ENCODE measurements at places on chromosomes 1 and 21. TPM values are rescaled to one million over a fixed set of nuclear protein-coding genes. Genes with fewer than 3 reads are reported as not detected.

DNA sequence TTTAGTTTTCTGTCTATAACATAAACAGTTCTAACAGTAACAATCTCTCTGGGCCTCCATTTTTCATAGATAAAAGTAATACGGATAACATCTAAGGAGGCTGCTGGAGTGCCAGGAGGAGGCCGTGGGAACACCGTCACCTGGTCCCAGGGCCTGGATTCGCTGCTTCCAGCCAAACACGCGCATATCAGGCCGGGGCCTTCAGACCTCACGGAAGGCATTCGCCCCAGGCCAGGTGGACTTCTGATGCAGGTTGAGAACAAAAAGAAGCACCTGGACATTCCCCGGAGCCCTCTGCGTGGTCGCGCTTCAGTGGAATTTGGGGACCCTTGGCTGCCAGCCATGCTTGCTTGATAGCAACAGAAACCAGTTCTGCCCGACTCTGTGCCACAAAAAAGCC lies 113.1 kb upstream of the GUCA2B start:
- no peak for DNase-seq

DNA sequence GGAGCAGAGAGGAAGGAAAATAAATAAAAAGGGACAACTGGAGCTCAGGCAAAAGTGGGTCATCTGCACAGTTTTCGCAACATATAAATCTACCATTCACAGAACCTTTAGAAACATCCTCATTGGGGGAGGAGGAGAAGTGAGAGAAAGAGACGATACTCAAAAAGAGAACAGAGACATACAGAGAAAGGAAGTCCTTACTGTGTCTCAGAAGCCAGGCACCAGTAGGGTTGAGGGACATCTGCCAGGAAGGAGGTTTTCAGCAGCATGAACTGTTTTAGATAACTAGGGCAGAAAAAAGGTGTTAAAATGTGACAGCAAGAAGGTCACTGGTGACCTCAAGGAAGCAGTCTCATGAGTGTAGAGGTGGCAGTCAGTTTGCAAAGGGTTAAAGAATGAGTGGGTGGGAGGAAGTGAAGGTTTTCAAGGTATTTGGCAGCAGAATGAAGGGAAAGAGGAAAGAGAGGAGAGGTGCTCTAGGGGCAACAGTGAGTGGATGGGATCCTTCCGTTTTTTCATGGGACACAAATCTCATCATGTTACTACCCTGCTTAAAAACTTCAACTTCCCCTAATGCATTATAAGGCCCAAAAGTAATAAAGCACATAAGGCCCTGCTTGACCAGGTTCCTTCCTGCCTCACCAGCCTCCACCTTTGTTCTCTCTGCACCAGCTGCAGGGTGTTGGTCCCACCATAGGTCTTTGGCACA lies 9.5 kb downstream of the JAK1 start:
- no peak for DNase-seq

DNA sequence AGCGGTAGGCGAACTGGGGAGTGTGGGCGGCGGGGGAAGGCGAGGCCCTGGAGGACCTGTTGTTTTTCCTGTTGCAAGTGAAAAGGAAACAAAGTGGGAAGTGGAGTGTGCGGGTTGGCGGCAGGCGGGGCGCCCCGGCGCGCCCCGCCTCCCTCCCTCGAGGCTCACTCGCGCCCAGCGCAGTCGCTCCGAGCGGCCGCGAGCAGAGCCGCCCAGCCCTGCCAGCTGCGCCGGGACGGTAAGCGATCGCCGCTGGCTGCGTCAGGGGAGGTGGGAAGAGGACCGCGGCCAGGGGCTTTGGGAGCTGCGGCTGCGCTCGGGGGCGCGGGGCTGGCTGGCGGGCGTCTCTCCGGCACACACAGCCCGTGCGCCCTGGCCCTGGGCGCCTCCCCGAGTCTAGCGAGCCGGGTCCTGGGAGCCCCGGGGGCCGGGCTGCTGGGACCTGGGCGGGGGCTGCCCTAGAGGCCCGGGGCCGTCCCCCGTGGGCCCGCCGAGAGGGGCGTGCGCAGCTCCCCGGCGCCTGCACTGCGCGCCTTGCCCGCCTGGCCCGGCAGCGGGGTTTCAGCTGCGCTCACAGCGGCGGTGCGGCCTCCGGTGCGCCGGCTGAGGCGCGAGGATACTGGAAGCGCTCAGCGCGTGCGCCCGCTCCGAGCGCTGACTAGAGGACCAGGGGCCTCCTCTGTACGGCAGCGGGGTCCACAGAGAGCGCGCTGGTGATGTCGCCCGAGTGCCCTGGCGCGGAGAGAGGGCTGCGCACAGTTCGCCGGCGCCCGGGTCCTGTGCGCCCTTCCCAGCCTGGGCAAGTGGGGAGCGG lies at the start of gene PIK3CD:
Gene PIK3CD, plus strand, starts transcription at position 167 of the 814 bp plus-strand sequence. CDS start 58,725 bp downstream, outside the sequence.
- DNase-seq, result peak; percentile 57

Gene LCE1A
- not detected for total RNA-seq

DNA sequence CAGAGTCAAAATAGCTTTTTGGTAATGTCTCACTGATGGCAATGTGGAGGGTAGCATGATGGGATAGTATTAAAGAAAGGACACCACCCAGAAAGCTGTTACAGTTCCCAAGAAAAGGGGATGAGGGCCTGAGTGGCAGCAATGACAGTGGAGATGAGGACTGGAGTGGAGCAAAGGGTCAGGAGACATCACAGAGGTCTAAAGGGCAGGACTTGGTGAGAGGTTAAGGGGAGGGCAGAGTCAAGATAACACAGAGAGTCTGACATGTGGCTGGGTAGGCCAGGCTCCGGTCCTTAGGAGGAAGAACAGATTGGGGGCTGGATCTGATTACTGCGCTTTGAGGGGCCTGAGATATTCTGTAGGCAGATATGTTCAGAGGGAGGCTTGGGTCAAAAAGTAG lies 19.3 kb downstream of the ELF3 start:
- DNase-seq, result no peak

GRCh38 chr1:36309397-36309796 lies 3.2 kb downstream of the SH3D21 start:
- no peak for DNase-seq

- no peak for DNase-seq
Measured at GRCh38 chr1:218969006-218969405, 204.7 kb upstream of the LYPLAL1 start.

GRCh38 chr1:226787071-226787470 lies 48.0 kb upstream of the ITPKB start:
- DNase-seq, result no peak

DNA sequence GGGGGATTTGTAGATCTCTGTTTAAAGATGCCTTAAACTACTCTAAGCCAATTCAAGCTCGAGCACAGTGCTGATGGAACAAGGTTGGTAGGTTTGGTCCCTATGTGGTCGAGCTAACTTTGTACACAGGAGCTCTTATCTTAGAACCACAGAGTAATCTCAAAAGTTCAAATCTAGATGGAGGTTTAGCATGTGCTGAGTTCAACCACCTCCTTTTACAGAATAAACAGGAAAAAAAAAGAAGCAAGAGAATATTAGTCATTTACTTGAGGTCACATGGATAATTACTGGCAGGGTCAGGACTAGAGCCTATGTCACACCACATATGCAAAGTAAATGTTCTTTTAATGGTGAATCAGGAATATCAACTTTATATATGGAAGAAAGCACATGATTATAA lies 86.2 kb downstream of the DTL start:
- no peak for DNase-seq

DNA sequence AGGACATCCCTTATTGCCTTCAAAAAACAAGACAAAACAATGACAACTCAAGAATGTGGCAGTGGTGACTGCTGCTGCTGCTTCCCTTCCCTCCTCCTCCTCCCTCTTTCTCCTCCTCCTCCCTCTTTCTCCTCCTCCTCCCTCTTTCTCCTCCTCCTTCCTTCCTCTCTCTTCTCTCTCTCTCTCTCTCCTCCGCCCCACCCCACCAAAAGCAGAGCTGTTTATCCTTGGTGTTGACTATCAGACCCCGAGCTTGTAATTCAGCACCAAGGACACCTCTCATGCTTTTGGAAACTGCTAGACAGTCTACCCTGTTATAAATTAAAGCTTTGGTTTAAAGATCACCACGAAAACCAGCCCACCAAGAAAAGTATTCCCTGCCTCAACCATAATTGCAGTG lies 72.4 kb upstream of the IFNAR2 start:
- DNase-seq, result no peak

DNA sequence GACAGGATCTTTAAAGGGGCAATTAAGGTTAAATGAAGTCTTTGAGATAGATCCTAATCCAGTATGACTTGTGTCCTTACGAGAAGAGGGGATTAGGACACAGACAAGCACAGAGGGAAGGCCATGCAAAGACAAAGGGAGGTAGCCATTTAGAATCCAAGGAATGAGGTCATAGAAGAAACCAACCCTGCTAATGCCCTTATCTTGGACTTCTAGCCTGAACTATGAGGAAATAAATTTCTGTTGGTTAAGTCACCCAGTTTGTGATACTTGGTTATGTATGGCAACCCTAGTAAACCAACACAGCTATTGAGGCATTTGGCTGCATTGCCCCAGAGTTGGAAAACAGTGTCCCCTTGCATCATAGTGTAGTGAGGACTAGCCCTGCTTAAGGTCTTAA lies 121.3 kb downstream of the MAST2 start:
- DNase-seq, result peak; percentile 50

DNA sequence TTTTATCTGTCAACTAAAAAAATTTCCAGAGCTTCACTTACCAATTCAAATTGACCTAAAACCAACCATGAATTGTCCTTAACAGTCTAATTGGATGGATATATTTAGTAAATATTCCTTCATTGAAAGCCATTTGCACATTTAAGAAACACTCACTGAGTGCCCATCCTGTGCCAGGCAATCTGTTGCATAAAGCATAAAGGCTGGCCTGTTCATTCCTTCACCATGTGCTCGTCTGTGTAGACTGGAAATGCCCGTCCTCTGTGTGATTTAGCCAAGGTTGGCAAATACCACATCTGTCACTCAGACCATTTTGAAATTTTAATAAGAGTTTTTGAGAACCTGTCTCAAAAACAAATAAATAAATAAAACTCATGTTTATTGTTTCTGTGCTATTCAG lies 57.1 kb downstream of the ZNF684 start:
- no peak for DNase-seq

Gene SLAMF8
- total RNA-seq, result not detected

Gene PTPN7
- total RNA-seq, result not detected

- DNase-seq, result no peak
Measured at GRCh38 chr1:91550961-91551360, 50.3 kb downstream of the CDC7 start.

DNA sequence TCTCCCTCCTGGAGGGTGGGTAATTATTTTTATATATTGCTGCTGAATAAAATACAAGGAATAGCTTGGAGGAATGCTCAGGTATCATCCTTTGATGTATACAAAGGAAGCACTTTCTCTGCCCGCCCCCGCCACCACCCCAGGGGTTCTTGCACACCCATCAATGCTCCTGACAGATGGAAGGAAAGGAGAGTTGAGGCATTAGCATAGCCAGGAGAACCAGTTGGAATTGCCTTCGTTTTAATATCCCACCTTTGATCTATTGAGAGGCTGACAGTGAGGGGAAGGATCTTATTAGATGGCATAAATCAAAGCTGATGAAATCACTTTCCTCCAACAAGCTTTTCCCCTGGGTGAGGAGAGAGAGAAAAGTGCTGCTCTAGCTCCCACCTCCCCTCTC lies 71.1 kb downstream of the LGR6 start:
- no peak for DNase-seq

GRCh38 chr1:167516404-167517388 lies 1.6 kb downstream of the CD247 start:
- DNase-seq, result no peak

Gene TRNP1
- total RNA-seq, result 68.6 TPM

DNA sequence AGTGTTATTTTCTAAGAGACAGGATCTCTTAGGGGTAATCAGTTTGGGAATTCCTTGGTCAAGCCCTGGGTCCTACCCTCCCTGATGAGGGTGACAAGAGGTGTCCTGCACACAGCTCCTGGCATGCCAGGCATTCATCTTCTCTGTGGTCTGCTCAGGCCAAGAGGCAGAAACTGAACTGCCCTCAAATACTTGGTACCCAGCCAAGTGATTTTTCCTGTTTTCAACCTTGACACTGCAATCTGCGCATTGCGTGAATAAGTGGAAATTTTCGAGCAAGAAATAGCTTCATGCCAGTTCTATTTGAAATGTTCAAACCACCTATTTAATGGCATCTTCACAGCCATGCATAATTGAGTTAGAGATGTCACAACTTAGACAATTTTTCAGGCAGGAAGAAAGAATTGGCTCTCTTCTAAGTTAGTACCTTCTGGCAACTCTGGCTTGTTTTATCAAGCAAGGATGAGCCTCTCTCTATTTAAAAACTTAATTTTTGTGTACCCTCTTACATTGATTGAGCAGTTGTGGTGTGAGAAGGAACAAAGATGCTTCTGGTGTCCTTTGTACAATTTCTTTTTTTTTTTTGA lies 27.0 kb downstream of the DNM3 start:
- no peak for DNase-seq

- DNase-seq, result no peak
Measured at GRCh38 chr1:52400131-52400530, 4.1 kb downstream of the ORC1 start.

DNA sequence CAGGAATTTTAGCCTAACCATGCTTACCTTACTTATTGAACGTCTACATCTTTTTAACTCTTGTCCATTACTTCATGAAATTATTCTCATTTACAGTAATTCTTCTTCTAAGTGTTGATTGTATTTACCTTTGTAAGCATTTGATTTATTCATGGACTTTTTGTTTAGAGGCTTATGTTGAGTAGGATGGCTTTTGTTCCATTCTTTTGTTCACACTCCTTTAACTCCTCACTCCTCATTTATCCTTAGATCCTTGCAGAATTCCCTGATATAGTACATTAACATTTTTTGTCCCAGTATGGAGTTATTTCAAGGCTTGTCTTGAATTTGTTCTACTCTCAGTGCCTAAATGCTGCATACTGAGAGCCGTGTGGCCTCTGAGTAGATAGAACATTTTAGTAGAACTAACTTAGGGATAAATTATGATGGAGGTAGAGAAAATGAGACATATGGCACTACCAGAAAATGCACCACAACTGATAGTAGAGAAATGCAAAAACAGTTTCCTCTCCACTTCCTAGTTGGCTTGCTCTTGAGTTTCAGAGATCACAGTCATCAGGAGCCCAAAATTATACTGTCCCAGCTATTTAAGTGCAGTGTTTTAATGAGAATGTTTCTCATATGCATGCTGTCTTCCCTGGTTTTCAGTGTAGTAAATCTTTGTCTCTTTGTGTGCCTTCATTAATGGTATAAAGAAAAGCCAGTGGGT lies 69.5 kb downstream of the KCNK2 start:
- DNase-seq, result no peak

Gene OTUD7B
- total RNA-seq, result 18.6 TPM

DNA sequence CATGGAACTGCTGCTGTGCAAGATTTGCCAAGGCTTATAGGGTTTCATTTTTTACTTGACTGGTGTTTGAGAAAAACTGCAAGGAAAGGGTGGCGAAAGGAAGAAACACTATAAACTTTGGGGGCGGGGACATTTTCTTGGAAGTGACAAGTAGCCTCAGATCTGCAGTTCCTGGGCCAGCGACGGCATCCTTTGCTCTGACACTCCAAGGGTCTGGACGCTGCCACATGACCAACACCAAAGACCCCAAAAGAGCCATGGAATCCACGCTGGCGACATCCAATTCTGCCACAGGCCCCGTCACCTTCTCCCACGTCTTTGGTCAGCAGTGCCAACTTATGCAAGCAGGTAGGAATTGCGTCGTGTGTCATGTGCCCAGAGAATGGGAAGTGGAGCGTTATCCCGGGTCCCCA lies 193.4 kb downstream of the PRDM2 start:
- no peak for DNase-seq
